Hepatic stellate cell (primary cell): ENCODE measurements at places on chromosomes 13 and 19.

DNA sequence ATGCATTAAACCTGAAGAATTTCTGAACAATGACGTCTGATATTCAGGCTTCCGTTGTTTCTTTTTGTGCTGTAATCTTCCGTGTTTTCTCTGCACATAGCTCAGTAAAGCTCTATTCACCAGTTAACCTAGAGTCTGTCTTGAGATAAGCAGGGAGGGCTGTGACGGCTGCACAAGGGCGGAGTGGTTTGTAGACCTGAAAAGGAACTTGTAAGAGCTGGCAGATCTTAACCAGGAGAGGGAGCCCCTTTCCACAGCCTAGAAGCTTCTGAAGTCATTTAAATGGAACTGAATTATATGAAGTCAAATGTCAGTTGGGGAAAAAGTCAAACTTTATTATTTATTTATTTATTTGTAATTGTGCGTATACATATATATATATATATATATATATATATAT lies 27.5 kb downstream of the DPRX start:
- DNase-seq, result no peak

DNA sequence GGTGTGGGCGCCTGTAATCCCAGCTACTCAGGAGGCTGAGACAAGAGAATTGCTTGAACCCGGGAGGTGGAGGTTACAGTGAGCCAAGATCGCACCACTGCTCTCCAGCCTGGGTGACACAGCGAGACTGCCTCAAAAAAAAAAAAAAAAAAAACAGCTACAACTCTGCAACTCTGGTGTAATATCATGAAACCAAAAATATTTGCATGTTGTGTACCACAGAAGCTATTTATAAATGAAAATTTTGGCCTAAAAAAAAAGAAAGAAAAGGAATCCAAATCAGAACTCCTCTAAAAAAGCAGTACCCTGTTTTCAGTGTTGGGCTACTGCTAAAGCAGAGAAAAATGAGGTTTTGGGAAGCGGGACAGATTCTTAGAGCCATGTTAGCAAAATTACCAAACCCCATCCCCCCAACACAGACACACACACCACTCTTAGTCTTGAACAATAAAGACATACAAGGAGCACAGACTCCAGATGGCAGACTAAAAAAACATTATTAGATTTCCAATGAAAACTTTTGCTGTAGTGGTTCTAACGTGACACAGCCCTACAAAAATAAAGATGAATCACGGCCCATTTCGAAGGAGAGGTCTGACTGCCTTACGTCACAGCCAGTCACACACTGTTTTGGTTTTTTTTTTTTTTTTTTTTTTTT lies 51.5 kb downstream of the INSR start:
- peak; percentile 90 for DNase-seq

DNA sequence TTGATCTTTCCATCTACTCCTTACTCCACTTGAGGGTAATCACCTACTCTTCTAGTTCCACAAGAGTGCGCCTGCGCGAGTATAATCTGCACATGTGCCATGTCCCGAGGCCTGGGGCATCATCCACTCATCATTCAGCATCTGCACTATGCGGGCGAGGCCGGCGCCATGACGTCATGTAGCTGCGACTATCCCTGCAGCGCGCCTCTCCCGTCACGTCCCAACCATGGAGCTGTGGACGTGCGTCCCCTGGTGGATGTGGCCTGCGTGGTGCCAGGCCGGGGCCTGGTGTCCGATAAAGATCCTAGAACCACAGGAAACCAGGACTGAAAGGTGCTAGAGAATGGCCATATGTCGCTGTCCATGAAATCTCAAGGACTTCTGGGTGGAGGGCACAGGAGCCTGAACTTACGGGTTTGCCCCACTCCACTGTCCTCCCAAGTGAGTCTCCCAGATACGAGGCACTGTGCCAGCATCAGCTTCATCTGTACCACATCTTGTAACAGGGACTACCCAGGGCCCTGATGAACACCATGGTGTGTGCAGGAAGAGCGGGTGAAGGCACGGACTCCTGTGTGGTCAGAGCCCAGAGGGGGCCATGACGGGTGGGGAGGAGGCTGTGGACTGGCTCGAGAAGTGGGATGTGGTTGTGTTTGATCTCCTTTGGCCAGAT lies 2.7 kb upstream of the KLK2 start:
- no peak for DNase-seq

DNA sequence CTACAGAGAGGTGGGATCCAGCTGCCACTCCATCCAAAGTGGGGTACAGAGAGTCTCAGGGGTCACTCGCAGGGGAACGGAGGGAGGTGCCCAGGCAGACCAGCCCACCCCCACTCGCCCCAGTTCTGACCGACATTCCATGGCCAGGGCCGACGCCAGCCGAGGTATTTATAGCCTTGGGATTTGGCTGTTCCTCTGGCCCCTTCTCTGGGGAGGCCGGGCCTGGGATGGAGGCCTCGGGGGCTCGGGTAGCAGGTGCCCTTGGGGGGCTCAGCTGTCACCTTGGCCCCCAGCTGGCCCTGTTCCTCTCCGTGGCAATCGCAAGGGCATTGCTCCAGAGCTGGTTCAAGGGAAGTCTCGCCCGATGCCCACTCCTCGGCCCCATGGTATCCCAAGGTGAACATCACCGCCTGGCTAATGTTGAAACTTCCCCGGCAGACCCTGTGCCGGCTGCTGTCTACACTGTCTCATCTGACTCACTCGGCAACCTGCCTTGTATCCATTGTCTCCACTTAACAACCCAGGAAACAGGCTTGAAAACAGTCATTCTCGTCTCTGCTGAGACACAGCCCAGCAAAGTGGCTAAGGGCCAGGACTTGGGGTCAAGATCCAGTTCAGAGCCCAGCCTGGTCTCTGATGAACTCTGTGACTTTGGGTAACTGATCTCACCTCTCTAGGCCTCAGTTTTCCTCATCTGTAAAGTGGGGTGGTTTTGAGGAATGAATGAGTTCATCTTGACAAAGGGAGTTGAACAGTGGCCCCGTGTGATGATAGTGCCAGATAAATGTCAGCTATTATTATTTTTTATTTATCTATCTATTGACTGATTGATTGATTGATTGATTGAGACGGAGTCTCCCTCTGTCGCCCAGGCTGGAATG lies 9.7 kb downstream of the PRKACA start:
- peak; percentile 54 for DNase-seq

GRCh38 chr19:34733266-34733745 lies 737 bp upstream of the ZNF181 start:
- DNase-seq, result no peak

- DNase-seq, result no peak
Observed at GRCh38 chr13:59374691-59375090, 789.0 kb downstream of the DIAPH3 start.

DNA sequence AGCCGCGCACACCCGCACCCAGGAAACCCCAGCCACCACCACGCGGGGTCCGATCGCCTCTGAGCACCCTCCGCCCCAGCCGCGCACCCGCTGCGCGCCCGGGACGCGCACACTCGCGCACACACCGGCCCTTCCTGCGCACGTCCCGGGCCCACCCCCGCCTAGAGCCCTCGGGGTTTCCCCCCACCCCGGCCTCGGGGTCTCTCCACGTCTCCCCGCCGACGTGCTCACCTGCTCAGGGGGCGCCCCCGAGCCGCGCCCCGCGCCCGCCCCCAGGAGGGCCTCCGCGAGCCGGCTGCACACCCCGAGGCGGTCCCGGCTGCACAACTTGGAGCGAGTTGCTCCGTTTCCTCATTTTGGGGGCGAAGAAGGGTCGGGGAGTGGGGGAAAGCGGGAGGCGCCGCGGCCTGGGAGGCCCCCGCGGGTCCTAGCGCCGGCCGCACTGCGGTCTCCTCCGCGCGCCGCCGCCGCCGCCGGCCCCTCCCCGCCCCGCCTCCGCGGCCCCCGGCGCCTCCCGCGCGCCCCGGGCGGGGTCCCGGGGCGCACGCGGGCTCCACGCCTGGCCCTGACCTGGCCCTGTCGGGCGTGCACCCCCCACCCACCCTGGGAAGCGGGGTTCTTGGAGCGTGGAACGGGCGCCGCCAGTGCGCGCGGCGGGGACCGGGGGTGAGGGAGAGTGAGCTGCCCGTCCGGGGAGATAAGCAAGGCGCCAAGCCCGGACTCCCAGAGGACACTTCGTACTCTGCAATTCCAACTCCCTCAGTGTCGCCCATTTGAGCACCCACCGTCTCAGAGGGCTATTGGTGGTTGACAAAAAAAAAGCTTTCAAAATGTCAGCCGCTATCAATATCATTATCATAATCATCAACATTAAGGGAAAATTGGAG lies at the start of gene MATK:
Gene MATK, minus strand, starts transcription at position 444 of the 887 bp plus-strand sequence. CDS start 1,246 bp downstream, outside the sequence.
- DNase-seq, result no peak

DNA sequence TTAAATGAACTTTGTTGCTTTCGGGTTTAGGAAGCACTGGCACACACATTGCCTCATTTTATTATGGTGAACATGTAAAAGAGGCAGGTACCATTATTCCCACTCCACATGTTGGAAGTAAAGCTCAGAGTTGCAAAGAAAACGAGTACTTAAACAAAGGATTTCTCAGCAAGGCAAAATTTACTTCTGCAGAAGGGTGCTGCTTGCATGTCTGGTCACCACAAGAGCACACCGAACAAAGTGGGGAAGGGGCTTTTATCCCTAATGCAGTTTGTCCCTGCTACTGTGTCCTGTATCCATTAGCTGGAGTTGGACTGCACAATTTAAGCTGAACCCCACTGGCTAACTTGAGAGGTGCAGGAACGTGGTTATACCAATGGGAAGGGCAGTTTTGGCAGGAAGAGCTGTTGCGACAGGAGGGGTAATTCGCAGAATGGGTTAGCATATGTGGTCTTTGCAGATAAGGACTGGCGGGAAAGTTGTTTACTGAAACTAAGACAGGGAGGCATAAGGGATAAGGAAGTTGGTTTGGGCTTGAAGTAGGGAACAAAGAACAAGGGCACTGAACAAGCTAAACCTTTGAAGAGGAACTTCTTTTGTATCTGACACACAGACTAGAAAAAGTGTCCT lies 545.5 kb downstream of the UQCRFS1 start:
- DNase-seq, result no peak

DNA sequence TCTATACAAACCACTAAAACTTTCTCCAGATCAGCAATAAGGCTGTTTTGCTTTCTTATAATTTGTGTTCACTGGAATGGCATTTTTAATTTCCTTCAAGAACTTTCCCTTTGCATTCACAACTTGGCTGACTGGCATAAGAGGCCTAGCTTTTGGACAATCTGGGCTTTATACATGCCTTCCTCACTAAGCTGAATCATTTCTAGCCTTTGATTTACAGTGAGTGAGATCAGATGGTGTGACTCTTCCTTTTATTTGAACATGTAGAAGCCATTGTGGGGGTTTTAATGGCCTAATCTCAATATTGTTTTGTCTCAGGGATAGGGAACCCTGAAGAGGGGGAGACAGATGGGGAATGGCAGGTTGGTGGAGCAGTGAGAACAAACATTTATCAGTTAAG lies 82.7 kb downstream of the FOXO1 start:
- DNase-seq, result no peak

GRCh38 chr19:29841209-29841558 lies 29.4 kb downstream of the CCNE1 start:
- DNase-seq, result peak; percentile 29
